ENCODE measurements at places on chromosomes 6 and 20.
A peak's percentile ranks its signal among the peaks of the same experiment; 100 is the strongest.

GRCh38 chr6:118704915-118705314 is 53.5 kb upstream of the CEP85L start:
- no peak for DNase-seq

DNA sequence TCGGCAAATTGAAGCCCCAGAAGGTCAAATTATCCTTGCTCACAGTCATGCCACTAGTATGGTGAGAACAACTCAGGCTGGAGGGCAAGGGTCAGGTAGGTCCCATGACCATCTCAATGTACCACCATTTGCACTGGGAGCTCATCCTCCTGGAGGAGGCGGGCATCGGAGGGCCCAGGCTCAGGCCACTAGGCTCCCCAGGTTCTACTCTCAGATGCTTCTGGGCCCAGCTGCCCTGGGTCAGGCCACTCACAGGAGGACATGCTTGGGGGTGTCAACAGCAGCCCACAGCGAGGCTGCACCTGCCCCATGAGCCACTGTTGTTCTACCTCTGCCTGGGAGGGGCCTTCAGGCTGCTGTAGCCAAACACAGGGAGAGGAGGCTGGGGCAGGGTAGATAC is 39.1 kb downstream of the NFATC2 start:
- DNase-seq = no peak

GRCh38 chr6:125099211-125100073 is 54.1 kb upstream of the TPD52L1 start:
- DNase-seq = peak; percentile 53

GRCh38 chr20:3237958-3238615 is 903 bp downstream of the SLC4A11 start:
- no peak for DNase-seq

GRCh38 chr6:6614096-6614982 is 25.8 kb downstream of the LY86 start:
- DNase-seq = no peak

GRCh38 chr6:165843121-165843520 is 180.1 kb upstream of the PDE10A start:
- no peak for DNase-seq

DNA sequence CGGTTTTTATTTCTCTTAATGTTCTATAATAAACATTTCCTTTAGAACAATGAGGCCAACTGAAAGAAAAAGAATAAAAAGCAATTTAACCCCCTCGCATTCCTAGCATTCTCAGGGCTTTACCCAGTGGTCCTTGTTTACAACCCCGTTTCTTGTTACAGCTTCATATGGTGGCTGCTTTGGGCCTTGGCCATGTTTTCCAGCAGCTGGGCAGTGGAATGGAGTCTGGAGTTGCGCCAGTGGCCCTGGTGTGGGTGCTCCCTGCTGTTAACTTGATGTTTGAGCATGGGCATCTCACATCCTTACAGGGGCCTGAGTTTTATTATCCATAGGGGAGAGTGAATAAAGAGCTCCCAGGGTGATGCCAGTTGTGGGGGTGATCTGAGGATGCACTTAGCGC is 18.8 kb downstream of the EFCAB8 start:
- DNase-seq = no peak

- no peak for DNase-seq
Observed at GRCh38 chr6:132790450-132790849, 8.0 kb downstream of the SLC18B1 start.

DNA sequence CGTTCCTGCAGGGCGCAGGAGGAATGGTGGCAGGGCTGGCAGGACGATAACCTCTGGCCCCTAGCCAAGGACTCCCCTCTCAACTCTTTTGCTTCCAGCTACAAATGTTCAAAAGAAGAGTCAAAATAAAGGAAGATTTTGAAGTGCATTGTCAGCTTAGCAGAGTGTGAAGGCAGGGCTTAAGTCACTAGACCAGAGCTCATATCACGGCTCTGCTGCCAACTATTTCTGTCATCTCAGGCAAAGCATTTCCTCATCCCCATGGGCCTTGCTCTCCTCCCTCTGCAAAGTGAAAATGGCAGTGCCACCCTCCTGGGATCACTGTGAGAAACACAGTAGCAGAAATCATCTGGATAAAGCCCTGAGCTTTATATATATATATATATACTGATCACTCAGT is 36.7 kb downstream of the CFAP61 start:
- DNase-seq = no peak

DNA sequence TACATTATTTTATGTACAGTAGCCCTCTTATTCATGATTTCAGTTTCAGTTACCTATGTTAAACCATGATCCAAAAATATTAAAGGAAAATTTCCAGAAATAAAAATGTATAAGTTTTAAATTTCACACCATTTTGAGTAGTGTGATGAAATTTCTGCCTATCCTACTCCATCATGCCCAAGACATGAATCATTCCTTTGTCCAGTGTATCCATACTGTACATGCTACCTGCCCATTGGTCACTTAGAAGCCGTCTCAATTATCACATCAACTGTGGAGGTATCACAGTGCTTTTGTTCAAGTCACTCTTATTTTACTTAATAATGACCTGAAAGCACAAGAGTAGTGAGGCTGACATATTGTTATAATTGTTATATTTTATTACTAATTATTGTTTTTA is 32.3 kb upstream of the PLCB4 start:
- no peak for DNase-seq

DNA sequence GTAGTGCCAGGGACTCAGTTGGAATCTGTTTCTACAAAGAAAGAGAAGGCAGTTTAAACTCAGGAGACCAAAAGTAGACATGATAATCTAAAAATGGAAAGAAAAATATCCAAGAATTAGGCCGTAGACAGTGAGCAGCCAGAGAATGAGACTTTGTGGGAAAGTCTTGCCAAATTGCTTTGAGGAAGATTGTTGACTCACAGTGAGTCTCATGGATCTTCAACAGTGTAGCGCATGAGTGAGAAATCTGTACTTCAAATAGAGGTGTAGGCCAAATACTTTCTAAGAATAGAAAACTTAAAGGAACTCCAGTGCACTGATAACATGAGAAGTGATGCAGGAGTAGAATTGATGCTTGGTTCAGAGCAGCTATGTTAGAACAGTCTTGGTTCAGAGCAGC is 284.5 kb downstream of the HTR1B start:
- no peak for DNase-seq

All from H54 (cell line).